ENCODE measurements at places on chromosomes 5 and 9.
A peak's percentile ranks its signal among the peaks of the same experiment; 100 is the strongest.

- DNase-seq = no peak
Observed at GRCh38 chr9:129081388-129081904, 535 bp downstream of the DOLPP1 start.

- DNase-seq = no peak
Observed at GRCh38 chr5:91867799-91868198, 484.7 kb upstream of the ARRDC3 start.

GRCh38 chr5:76413746-76414145 lies 10.7 kb downstream of the IQGAP2 start:
- DNase-seq = no peak

- no peak for DNase-seq
Observed at GRCh38 chr5:115022303-115022702, 147.4 kb downstream of the TRIM36 start.

- peak; percentile 46 for DNase-seq
Observed at GRCh38 chr9:107172160-107172978, 110.7 kb upstream of the RAD23B start.

DNA sequence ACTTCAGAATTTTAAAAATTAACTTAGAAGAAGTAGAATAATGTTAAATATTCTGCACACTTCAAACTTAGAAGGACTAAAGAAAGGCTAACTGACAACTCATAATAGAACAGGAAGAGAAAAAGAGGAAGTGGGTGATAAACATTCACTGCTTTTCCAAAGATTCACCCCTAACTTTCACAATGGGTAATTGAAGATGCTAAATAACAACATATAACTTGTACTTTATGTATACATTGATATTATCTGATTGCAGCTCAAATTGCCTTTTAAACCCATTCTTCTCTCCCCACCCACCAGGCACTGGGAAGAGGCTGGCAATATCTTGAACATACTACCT lies 376.6 kb downstream of the EFNA5 start:
- no peak for DNase-seq

DNA sequence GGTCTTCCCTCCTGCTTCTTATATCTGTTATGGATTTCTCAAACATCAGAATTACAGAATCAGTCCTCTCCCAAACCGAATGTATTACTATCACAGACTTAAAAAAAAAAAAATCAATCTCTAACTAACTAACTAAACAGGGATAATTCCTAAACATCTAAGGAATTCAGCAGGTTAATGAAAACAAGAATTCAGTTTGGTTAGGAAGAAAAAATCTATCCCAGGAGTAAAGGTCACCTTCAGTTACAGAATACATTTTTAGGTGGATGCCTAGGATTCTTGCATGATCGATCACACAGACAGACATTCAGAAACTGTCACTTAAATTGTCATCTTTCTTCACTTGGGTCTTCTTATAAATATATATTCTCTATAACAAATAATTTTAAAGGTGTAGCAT lies 11.5 kb downstream of the PTAR1 start:
- no peak for DNase-seq

- no peak for DNase-seq
Observed at GRCh38 chr9:18061856-18062255, 412.1 kb upstream of the ADAMTSL1 start.

DNA sequence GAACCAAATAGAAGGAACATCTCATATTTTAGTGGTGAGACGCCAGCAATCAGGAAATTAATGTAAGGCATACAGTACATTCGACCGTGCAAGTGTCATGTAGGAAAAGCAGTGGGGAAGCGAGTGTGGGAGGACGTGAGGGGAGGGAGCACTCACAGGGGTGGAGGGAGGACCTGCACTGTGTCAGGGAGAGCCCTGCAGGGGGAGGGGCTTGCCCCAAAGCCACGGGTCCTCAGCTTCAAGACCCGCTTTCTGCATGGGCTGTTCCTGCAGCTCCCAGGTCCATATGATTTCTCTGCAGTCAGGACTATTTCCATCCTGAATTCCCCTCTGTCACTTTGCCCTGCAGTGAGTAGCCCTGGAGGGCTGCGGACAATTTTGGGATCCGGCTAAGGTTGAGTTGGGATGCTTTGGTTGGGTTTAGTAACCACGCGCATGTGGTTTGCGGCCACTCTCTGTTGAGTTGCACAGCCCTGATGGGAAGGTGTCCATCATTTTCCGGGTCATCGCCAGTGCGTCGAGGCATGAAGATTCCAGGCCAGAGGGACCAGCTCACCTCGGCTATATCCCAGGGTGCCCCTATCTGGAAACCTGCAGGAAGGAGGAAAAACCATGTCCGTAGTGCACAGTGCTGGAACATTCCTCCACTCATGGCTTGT lies 61.9 kb downstream of the IRX1 start:
- no peak for DNase-seq

DNA sequence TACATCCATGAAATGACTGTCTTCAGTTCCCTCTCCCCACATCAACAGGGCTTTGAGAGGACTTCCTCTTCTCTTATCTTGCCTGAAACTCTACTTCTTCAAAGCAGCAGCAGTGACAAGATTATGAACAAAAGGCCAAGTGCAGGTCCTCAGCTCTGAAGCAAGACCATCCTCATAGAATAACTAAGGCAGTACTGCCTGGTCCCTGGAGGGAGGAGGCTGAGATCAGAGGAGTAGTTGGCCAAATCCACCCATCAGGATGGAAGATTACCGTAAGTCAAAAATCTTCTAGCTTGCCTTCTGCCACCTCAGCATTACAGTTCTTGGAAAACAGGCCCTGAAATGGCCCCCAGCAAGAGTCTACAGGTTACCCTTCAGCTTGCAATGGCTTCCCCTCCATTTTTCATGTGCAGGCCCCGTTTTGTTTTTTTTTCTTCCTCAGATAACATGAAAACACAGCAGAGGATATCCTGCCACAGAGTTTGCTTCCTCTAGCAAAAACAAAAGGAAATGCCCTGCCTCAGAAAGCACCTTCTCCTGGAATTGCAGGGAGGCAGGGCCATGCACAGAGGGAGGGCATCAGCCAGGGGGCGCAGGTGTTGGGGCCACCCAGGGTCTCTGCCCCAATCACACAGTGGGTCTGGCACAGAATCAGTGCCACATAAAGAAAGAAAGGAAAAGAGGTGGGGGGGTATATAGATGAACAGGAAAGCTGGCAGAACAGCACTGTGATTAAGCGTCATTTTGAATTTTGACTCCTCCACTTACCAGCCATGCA lies 40.0 kb downstream of the KLHL3 start:
- peak; percentile 34 for DNase-seq

DNA sequence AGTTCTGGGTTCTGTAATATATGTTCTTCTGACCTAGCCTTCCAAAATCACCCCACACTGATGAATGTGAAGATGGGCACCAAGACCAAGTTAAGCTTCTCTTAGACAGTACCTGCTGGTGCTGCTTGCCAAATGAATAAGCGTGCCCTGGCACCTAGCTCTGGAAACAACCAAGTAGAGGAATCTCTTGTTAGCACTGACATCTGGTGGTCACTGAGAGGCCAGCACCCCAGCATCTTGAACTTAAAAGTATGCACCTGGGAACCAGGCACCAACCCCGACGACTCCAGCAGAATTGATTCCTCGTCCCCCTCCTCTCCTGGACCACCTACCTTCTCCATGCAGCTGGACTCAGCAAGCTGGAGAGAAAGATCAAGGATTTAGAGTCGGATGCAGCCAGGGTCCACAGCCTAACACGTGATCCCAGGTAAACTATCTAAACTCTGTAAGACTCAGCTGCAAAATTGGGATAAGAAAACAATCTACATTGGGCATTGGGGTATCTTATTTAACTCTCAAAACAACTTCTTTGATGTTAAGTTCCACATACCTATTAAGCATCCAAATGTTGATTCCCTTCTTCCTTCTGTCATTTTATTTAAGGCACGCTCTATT lies 89.8 kb downstream of the SLC1A3 start:
- peak; percentile 19 for DNase-seq

- DNase-seq = no peak
Observed at GRCh38 chr5:132465059-132465707, 25.4 kb downstream of the IRF1 start.

Data from CD4-positive, alpha-beta T cell treated with Interleukin-1 beta for 1 hour (primary cell).